ENCODE measurements at places on chromosomes 16 and 17.

GRCh38 chr16:85157813-85158742, 45.8 kb upstream of the CIBAR2 start:
- DNase-seq = peak; percentile 9

- DNase-seq = no peak
These were observed 5.0 kb upstream of the CAPN15 start for GRCh38 chr16:522320-523096.

DNA sequence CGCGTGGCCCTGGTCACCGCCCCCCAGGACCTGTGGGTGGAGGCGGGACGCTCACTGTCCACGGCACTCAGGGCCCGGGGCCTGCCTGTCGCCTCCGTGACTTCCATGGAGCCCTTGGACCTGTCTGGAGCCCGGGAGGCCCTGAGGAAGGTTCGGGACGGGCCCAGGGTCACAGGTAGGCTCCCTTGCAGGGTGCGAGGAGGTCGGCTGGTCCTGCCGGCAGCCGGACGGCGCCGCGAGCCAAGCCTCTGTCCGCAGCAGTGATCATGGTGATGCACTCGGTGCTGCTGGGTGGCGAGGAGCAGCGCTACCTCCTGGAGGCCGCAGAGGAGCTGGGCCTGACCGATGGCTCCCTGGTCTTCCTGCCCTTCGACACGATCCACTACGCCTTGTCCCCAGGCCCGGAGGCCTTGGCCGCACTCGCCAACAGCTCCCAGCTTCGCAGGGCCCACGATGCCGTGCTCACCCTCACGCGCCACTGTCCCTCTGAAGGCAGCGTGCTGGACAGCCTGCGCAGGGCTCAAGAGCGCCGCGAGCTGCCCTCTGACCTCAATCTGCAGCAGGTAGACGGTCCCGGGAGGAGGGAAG, 1.3 kb downstream of the GUCY2D start:
- no peak for DNase-seq

DNA sequence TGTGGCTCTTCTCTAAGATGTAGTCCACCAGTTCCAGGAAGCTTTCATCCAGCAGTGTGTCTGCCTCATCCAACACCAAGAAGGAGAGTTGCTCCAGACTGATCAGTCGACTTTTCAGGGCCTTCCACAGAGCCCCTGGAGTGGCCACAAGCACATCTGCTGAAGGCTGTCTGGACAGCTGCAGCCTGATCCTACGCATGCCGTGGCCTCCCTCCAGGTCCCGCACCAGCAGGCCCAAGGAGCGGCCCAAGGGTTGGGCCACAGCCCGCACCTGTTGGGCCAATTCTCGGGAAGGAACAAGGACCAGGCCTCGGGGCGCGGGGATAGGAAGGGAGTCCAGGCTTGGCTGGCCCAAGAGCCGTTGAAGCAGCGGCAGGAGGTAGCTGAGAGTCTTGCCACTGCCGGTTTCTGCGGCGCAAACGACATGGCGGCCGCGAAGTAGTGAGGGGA, 729 bp downstream of the DDX28 start:
- DNase-seq = no peak

- DNase-seq = no peak
These were observed 539 bp upstream of the CKLF start for GRCh38 chr16:66551788-66552285.

DNA sequence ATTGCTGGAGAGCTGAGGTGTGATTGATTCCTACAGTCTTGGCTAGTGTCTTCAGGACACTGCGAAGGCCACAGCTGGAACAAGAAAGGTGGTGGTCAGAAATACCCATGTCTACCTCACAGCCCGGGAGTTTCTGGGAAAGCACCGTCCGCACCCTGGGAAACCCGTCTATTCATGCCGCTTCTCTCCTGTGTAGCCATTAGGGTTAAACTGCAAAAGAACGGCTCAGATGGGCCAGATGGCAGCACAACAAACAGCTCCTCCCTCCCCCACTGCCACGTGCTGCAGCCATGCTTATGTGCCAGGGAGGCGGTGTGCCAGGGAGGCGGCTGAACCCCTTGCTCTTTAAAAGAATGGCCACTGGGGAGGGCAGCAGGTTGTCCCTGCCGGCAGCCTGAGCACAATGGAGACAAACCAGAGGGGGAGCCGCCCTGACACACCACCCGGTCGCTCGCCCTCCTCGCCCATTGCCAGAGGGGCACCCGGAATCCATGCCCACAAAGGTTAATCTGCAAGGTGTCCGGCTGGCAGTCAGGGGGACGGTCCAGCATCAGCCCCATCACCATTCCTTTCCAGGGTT, 65.2 kb downstream of the CYTH1 start:
- no peak for DNase-seq

GRCh38 chr16:83929811-83930555, 23.1 kb upstream of the OSGIN1 start:
- DNase-seq = no peak

GRCh38 chr17:1634841-1635650, 6.4 kb upstream of the SLC43A2 start:
- DNase-seq = no peak

DNA sequence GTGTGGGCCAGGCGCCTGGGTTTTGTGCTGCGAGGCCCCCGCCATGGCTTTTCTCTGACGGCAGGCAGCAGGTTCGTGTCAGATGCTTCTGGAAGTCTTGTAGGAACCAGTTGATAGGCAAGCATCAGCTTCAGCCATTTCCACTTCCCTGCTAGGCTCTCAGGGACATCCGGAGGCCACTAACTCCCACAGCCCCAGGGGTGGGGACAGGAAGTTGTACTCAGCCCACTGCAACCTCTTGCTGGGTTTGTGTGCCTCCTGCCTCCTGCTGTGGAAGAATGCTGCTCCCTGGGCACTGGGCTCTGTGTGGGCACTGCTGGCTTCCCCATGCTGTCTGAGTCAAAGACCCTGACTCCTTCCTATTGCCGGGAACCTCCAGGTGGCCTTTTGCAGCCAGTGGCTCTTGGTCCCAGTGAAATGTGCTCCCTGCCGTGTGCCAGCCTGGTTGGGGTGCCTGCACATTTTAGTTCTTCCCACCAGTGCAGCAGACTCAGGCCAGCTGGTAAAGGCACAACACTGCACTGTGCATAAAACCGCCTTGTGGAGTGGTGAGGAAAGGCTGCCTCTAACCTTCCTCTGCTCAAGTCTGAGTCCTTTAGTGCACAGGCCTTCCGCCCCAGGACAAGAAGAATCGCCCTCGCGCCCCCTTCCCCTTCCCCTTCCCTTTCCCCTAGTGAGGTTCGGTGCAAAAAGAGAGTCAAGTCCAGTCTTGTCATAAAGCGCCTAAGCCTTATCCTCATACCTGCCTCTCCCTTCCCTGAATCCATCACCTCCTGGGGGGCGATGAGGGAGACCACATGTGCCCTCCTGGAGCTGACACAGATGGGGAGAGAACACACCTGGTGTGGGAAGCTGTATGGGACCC, 16.6 kb downstream of the LDHD start:
- DNase-seq = peak; percentile 37

Data from central memory CD4-positive, alpha-beta T cell (primary cell).